ENCODE measurements at places on chromosomes 11 and 22. TPM values are rescaled to one million over a fixed set of nuclear protein-coding genes. Genes with fewer than 3 reads are reported as not detected.

Gene APOL4
- 80.8 TPM for total RNA-seq

Gene FERMT3
- 97.6 TPM for total RNA-seq

Gene MS4A7
- total RNA-seq: 47.3 TPM

Gene ZNF143
- 28.4 TPM for total RNA-seq

Gene METTL15
- 12.6 TPM for total RNA-seq

Gene CASTOR1
- total RNA-seq: 9.5 TPM

Gene SLC22A8
- total RNA-seq: not detected

Gene MLC1
- total RNA-seq: 0.22 TPM

Gene HYLS1
- 3.4 TPM for total RNA-seq

Gene CCDC15
- total RNA-seq: 2.5 TPM

Gene KCNK4
- not detected for total RNA-seq

Gene MAP6
- total RNA-seq: 2.0 TPM

Gene MPPED2
- 10.5 TPM for total RNA-seq

Gene CSNK2A3
- 0.51 TPM for total RNA-seq

Gene MIOX
- not detected for total RNA-seq

Gene APLNR
- 1.1 TPM for total RNA-seq

Gene OR10A2
- total RNA-seq: not detected

Gene GRIA4
- total RNA-seq: not detected

Gene VWCE
- 3.2 TPM for total RNA-seq

Gene GALNT18
- 13.0 TPM for total RNA-seq

Gene FBLN1
- total RNA-seq: 156 TPM

Gene SCO2
- total RNA-seq: 10.7 TPM

Gene CLDN5
- total RNA-seq: 111 TPM

Gene UPB1
- 0.44 TPM for total RNA-seq

Gene FIBIN
- 55.9 TPM for total RNA-seq

Gene RNF26
- 10.3 TPM for total RNA-seq

Gene FAM227A
- not detected for total RNA-seq

Gene PTPN5
- 0.65 TPM for total RNA-seq

Gene SOX6
- total RNA-seq: 12.6 TPM

Gene TESMIN
- 0.98 TPM for total RNA-seq

Gene CRYBB2
- not detected for total RNA-seq

Gene BEST1
- 8.8 TPM for total RNA-seq

Gene FOLR3
- not detected for total RNA-seq
